ENCODE measurements at places on chromosomes 3 and 15.

DNA sequence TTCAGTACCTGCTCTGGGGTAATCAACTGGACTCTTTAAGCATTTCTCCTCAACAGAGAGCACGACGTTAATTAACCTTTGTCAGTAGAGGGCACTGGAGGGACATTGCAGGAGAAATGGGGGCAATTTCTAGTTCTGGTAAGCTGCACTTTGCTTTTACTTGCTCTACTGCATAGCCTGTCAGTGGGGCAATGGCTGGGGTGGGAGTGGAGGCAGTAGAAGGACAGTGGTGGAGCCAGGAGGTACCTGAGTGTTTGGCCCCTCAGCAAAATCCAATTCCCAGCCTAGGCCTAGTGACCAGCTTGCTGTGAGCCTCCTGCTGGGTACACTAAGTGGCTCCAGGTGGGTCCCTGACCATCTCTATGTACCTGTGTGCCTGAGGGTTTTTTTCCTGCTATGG lies 18.3 kb upstream of the MED12L start:
- no peak for DNase-seq

DNA sequence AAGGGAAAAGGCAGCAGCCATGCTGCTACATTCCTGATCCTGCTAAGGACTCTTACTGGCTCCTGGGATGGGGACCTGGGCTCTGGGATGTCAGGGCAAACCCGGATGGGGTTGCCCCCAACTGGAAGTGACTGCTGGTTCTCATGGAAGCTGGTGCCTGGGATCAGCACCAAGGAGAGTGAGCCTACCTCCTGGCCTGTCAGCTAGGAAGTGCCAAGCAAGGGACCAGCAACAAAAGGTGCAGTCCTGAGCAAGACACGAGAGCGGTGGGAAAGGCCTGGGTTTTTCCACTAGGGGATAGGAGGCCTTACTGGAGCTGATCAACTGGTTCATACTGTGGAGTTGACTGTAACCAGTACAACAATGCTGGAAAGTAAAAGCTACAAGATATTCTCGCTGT lies 47.9 kb upstream of the SYNM start:
- no peak for DNase-seq

DNA sequence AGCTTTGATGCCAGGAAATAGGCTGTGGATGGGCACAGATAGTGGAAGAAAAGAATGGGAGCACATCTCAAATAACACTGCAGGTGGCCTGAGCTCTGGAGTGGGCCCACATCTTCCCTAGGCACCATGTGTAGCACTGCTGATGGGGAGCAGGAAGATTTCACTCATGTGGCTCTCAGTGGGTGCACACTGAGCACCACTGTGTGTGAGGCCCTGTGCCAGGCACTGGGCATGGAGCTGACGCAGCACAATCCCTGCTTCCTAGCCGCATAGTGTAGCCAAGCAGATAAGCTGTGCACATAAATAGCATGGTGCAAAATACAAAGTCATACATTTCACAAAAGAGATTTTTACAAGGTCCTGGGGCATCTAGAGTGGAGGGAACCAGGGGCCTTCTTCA lies 101.6 kb downstream of the MOBP start:
- DNase-seq = no peak

DNA sequence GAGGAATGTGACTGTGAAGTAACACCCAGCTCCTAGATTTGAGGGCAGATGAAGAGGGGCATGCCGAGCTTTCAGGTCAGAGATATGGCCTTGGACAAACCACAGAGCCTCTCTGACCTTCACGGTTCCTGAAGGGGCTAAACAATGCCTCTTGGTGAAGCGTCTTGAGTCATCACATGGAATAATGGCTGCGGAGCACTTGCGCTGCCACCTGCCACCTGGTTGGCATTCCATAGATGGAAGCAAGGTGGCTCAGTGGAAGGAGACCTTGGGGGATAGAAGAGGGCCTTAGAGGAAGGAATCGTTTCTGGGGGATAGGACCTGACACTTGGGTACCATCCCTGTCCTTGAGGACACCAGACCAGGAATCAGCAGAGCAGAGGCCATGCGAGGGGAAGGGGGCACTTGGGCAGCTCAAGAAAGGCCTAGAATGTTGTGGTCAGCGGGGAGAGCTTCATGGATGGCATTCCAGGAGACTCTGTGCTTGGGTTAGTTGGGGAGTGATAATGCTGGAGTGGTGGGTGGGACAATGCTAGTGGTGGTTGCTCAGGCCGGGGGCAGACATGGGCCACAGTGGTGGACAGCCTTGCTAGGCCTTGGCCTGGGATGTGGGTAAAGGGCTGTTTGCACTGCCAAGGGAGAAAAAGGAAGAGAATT lies 12.6 kb downstream of the MRAS start:
- no peak for DNase-seq

DNA sequence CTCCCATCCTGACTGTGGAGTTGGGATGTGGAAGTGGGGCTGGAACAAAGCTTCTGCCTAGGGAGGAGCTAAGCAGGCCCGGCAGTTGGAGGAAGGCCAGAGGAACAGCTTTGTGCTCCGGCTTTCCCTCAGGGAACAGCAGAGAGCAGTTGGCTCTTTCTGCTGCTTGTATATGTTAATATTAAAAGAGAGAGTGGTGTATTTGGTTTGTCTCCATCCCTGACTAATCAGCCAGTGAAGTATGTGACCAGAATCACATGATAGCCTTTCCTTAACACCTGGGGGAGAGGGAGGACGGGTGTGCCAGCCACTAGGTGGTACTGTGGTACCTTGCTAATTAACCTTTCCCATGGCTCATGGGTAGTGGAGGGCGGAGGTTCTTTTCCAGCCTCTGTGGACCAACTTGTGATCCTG lies 10.0 kb downstream of the EIF2B5 start:
- DNase-seq = peak; percentile 54

GRCh38 chr3:26229801-26230200 lies 392.8 kb upstream of the LRRC3B start:
- peak; percentile 20 for DNase-seq

GRCh38 chr15:41801850-41802455 lies 25.9 kb upstream of the JMJD7 start:
- DNase-seq = no peak

DNA sequence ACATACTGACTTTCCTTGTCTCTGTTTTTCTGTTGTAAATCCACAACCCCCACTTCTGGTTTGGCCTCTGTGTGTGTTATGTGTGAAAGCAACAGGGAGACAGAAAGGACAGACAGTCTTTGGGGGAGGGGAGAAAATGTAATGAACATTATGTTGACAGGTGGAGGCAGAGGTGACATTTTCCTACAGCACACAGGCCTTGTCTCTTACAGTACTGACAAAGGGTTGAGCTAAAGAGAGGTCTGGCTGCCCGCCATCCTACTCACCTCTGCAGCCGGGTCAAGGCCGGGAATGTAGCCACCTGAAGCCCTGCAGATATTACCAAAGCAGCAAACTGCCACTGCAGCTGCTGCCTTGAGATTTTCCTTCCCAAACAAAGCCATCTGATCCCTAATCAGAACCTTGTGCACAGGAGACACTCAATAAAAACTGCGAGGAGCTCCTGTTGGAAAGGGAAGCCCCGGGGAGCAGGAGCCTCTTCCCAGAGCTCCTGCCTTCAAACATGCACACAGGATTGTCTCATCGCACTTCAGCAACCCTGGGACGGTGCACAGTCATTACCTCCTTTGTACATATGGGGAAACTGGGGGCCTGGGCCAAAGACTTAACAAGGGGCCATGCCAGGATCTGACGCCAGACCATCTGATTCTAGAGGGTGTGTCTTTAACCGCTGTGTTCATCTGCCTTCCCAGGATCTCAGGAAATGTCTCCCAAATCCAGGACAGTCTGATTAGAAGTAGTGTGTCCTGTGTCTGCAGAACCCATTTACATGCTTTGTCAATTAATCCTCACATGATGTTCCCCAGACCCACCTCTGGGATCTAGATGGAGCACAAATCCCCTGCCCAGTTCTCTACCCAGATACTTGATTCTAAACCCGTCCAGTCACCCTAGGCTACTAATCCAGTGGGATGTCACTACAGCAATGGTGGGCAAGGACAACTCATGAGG lies 14.2 kb downstream of the MYO5C start:
- DNase-seq = no peak

DNA sequence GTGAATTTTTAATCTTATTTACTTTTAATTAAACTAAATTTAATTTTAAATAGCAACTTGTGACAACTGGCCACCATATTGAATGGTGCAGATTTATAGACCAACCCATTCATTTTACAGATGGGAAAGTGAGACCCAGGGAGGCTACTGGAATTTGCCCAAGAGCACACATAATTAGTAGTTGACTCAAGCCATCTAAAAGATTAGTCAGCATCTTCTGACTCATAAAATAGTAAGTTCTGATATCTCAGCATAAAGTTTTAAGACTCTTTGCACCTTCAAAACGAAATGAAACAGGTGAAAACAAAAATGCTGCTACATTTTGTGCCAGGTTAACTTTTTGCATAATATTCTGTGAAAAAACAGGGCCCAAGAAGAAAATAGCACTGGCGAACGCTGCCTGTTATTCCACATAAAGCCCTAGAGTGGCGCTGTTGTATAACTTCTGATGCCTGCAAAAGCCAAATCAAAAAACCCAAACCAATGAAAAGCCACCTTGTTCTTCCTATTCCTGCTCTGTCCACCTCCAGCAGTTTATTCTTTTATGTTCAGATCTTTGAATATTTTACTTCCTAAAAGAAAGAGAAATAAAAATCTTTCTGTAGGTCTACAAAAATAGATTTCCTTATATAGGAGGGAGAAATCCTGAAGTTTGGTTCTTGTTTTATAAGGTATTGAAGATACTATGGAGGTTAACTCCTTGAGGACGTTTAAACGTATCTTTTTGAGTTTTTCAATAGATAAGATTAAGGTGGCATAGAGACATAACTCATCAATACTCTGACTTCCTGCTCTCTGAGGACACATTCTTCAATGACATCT lies 62.8 kb downstream of the OTOL1 start:
- peak; percentile 42 for DNase-seq

GRCh38 chr3:170056710-170057454 lies 19.1 kb downstream of the GPR160 start:
- DNase-seq = no peak

DNA sequence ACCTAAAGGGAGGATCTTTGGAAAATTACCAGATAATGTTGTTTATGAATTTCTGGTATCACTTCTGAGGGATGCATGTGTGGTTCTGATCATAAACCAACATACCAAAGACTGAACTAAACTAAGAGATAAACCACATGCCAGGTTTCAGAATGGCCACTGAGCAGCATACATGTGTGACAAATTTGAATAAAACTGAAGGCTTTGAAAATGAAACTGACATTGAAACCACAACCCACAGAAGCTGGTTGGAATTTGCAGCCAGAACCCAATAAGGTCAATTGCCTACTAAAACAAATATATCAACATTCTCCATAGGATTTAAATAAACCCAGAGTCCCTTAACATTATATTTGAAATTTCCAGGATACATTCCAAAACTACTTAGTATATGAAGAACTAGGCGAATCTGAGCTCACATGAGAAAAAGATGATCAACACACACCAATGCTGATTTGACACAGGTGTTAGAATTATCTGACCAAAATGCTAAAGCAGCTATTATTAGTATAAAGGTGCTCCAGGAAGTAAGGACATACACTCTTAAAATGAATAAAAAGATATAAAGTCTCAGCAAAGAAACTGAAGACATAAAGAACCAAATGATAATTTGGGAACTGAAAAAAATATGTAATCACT lies 125.0 kb downstream of the ZNF280D start:
- DNase-seq = no peak

- no peak for DNase-seq
Measured at GRCh38 chr3:124907957-124908356, 20.8 kb upstream of the ITGB5 start.

DNA sequence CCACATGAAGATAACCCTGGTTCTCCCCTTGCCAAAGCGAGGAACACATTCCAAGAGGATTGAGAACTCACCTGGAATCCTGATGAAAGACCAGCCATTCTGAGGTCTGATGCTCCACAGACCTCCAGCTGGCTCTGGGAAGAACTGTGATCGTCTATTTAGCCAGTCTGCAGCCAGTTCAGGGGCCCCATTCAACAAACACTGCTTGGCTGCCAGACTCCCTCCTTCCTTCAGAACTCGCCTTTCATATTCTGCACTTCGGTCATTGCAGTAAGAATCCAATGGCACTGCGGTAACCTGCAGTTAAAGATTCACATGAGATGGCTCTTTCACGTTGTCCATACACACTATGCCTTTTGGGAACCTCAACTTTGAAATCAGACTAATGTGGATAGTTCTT lies 67.6 kb downstream of the CHAC1 start:
- no peak for DNase-seq

- no peak for DNase-seq
Measured at GRCh38 chr3:112965656-112966055, 9.2 kb downstream of the CD200R1 start.

DNA sequence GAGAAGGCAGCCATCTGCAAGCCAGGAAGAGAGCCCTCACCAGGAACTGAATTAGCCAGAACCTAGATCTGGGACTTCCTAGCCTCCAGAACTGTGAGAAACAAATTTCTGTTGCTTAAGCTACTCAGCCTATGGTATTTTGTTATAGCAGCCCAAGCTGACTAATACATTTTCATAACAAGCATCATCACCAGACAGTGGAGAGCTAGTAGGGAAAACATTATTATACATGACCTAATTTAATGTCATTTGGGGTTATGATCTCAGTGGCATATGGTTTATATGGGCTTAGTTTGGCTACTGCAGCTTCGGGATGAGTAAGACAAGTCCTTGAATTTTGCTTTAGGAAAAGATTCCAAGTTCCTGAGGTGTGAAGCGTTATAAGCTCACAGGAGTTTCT lies 35.6 kb downstream of the LNP1 start:
- no peak for DNase-seq

DNA sequence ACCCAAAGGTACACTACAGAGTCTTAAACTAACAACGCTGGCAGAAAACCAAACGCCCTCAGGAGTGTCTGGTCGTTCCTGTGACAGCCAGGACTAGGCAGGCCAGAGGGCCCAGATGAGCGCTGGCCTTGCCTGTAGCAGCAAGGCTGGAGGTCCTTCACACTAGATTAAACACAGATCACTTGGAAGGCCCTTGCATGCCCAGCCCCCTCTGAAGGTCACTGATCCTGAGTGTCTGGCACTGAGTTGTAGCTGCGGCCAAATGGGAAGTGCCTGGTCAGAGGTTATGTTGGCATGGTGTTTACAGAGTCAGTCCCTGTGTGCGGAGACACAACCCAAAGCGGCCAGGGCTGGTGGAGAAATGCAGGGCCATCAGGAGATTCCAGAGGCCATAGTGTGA lies 58.9 kb downstream of the ZNF621 start:
- DNase-seq = no peak

DNA sequence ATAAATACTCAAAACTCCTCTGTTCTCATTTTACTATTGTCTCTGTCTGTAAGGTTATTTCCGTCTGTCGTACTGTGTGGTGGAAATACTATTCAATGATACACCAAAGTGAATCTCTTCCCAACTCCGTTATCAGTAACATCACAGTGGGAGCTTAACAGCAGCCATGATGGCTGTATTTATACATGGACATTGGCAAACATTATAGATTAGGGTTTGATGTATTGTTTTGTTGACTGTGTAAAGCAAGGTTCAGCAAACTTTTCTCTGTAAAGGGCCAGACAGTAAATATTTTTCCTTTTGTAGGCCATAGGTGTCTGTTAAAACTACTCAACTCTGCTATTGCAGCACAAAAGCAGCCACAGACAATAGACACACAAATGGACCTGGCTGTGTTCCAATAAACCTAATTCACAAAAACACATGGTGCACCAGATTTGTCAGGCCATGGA lies 23.2 kb downstream of the LIPC start:
- DNase-seq = no peak

GRCh38 chr3:133595341-133595740 lies 21.9 kb downstream of the CDV3 start:
- no peak for DNase-seq

GRCh38 chr3:21839592-21839991 lies 88.6 kb upstream of the ZNF385D start:
- DNase-seq = peak; percentile 41

GRCh38 chr3:135057996-135058395 lies 262.9 kb downstream of the EPHB1 start:
- no peak for DNase-seq
